ENCODE measurements at places on chromosomes 6 and 20.

- DNase-seq = no peak
Measured at GRCh38 chr20:52410182-52410647, 218.6 kb upstream of the ZFP64 start.

GRCh38 chr20:820323-820953 is 13.1 kb upstream of the FAM110A start:
- DNase-seq = no peak

- no peak for DNase-seq
Measured at GRCh38 chr20:1377341-1377871, 15.4 kb downstream of the FKBP1A start.

DNA sequence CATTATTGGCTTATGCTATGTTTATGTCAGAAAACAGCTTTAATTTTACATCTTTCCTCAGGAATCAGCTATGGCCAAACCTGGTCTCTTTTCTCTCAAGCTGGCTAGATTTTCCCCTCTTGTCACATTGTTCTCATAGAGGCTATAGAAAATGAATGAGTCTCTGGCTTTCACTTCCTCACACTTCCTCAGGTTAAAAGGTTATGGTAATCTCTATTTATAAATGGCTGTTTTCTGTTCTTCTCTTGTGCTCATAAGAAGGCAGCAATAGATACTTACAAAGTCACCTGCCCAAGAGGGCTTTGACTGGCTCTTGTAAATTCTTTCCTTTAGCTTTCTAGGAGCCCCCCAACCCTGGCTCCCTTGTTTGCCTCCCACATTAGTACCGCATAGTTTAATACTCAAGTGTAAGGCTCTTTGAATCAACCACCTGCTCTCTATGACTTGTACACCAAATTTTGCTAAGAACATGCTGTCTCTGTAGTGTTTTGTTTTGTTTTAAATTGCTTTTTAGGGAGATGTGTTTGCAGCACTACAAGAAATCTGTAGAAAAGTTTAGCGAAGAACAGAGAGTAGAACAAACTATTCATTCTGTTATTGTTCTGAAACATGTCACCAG is 897.4 kb upstream of the CITED2 start:
- no peak for DNase-seq
